ENCODE measurements at places on chromosomes 1 and 21.

DNA sequence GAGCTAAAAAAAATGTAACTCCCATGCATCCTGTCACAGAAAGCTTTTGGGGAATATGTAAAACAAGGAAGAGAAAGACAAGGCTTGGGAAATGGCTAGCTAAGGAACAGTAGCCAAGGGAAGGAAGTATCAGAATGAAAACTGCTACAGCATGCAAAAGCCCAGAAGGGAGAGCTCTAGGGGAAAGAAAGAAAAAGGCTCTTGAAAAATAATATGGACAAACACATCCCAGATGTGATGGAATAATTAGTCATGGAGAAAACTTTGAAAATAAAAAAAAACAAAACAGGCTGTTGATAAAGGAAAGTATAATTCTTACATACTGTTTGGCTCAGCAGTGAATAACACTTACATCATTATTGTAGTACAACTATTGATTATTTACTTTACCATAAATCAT is 47.9 kb upstream of the VCAM1 start:
- DNase-seq, result no peak

- DNase-seq, result peak; percentile 72
These were observed at the start of gene MCOLN3 for GRCh38 chr1:85048296-85049064. TSS of gene MCOLN3 (minus strand) at chr1:85048500. CDS start at chr1:85045360, 3,140 bp downstream.

- DNase-seq, result peak; percentile 92
These were observed 5.3 kb downstream of the HES2 start for GRCh38 chr1:6414443-6414844.

GRCh38 chr1:100353988-100354387 is 1.7 kb downstream of the CDC14A start:
- DNase-seq, result peak; percentile 92

DNA sequence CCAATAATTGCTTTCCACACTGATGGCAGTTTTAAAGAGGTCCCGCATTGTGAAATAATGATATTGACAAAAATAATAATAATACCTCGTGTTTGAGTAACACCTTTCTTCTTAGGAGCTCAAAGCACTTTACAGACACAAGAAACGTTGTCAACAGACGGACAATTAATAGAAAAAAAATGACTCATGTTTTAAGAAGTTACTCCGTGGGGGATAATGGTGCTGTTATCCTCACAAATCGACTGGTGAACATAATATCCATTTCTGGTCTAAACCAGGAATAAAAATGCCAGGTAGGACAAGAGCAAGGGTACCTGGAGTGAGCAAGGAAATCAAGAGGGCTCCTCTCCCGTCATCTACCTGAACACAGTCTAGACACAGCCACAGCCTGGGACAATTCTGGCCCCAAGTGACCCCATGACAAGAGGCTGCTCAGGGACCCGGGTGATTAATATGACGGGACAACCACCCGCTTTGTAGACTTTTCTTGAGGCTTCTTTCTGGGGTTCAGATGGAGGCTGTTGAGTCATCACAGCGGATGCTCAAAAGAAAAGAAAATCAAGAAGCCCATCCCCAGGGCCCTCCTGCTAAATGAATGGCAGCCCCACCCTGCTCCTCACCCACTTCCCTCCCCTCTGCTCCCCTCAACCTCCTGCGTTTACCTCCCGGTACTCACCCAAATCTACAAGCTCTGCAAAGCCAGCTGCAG is 146.2 kb upstream of the IRF2BP2 start:
- no peak for DNase-seq

GRCh38 chr1:22607154-22607553 is 29.3 kb upstream of the C1QA start:
- DNase-seq, result no peak

DNA sequence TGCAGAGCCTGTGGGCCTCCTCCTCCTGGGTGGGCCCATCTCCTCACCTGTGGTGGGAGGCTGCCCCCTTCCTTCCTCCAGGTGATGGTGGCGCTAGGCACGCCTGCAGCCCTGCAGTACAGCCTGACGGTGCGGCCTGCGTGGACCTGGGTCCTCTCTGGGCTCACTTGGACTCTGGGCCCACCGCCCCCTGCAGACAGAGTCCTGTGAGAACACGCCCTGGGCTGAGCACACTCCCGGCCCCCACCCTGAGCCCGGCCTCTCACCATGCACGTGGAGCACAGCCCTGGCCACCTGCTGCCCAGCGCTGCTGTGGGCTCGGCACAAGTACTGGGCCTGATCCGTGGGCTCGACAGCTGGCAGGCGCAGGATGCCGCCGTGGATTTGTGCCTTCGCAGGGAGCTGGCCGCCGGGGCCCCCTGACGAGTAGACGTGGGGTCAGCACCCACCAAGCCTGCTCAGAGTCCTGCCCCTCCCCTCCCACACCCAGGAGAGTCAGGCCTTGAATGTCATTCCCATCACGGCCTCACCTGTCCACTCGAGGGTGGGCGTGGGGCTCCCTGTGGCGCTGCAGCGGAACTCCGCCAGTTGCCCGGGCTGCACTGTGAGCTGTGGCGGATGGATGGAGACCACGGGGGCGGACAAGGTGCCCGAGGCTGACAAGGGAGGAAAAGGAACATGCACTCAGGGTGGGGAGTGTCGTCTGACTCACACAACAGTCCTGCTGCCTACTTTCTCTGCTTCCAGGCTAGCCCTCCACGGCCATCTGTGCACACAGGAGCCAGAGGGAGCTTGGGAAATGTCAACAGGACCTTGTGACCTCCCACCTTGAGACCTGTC is 43.4 kb downstream of the LDLRAD2 start:
- peak; percentile 19 for DNase-seq

DNA sequence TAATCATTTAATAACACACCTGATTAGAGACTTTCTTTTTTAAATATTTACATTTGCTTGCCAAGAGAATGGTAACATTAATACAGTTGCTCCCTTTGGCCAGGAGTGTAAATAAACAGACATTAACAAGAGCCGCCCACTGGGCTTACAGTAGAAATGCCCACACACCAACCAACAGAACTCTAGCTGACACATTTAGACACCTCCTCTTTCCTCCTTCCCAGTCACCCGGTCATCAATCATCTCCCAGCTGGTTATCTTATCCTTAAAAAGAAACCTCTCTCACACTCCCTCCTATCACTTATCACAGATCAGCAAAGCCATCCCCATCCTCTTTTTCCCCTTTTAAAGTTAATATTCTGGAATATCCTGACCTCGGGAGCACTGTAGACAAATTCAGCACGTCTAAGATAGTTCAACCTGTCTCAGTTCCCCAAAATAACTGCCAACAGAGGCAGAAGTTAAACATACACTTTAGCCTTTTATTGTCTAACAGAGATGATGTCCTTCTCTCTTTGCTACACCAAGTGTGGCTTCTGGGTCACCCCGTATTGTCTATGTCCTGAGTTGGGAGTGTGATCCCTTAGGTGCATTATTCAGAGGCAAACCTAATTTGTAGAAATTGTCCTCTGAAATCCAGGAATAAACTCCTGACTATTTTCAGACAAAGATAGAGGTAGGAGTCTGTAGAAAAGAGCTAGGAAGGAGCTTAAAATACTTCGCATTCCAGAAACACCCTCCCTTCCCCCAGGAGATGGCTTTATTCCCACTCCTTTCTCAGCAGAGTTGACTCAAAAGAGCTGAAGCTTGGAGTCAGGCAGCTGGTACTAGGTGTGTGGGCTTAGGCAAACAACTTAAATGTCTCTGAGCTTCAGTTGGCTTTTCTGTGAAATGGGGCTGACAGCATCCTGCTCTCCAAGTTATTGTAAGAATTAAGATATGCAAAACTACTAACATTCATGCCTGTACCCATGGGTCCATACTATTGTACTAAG is 8.8 kb downstream of the MYCL start:
- DNase-seq, result peak; percentile 46

DNA sequence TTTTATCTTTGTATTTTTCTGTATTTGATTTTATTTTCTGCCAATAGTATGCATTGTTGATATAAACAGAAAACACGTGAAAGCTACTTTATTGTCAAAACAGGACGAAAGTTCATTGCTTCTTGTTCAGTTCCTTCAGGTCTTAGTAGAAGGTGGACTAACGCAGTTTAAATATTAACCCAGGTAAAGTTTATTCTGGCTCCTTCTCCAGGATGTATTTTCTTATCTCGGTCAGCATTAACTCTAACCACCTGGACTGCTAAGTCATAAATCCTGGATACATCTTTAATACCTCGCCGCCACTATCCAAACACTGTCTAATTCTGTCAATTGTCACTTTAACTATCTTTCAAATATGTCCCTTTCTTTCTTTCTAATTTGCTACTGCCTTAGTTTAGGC is 5.7 kb upstream of the SOAT1 start:
- no peak for DNase-seq

GRCh38 chr1:96804648-96805047 is 83.1 kb downstream of the PTBP2 start:
- DNase-seq, result no peak

DNA sequence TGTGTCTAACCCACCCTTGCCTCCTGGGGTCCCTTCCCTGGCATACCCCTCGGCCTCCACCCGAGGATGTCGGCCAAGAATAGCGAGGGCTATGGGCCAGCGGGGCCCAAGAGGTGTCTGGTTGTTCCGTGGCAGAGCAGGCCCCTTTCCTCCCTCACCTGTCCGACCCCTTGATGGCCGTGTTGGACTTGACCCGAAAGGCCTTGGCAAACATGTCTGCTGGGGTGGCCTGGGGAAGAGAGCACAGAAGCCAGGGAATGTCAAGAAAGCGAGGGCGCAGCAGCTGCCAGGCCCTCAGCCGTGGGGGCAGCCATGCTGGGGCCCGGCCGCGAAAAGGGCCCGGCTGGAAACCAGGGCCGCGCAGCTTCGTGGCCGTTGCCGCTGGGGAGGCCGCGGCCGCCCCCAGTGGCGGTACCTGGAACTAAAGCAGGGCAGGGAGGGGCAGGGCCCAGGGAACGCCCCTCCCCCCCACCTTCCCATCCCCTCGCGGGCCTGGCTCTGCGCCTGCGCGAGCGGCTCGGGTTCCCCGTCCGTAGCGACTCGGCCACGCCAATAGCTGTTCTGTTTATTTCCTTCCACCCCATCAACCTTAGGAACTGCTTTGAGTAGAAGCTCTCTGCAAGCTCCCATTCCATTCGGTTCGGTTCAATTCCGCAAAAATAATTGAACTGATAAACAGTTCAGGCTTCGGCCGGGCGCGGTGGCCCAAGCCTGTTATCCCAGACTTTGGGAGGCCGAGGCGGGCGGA is at the start of gene EIF2D:
EIF2D (minus strand) TSS at position 337 of the 748 bp plus-strand sequence; CDS start at position 214, 123 bp downstream.
- peak; percentile 87 for DNase-seq

- DNase-seq, result no peak
These were observed 119.8 kb upstream of the ZBTB40 start for GRCh38 chr1:22331618-22332423.

DNA sequence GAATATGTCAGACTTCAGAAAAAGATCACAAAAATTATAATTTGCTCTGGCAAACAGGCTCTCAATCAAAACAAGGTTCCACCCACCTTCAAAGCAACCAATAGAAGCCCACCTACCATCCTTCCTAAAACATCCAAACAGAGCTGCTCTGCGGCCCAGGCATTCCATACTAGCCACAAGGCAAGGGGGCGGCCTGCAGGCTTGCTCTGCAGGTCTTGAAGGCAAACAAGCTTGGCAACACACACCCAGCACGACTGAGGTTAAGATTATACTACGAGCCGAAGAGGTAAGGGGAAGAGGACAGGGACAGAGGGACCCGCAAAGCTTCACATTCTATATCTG is 207.3 kb downstream of the SLC45A1 start:
- DNase-seq, result peak; percentile 39

- DNase-seq, result no peak
These were observed 192.0 kb upstream of the JUN start for GRCh38 chr1:58975888-58976287.

DNA sequence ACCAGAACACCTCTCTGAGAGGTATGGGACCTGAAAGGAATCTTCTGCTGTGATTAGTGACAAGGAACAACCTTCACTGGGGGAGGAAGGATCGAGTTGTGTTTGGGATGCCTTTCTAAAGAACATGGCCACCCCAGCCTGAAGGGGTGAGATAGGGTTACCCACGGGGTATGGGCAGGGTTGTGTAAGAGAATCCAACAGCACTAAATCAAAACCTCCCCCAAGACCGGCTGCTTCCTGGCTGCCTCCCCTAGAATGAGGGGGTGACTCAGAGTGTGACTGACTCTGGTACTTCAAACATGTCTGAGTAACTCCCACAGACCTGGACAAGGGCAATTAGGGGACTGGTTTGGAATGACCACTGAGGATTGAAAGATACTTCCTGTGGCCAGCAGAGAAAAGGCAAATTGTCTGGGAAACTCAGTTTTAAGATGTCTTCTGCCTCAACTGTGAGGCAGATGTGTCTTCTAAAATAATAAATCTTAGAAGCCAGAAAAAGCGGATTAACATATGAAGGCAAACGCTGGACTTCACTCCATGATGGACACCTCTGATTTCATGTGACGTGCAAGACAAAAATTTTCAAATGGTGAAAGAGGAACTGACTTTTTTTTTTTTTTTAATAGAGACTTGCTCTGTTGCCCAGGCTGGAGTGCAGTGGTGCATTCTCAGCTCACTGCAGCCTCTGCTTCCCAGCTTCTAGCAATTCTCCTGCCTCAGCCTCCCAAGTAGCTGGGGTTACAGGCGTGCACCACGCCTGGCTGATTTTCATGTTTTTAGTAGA is 6.7 kb upstream of the PTPN14 start:
- DNase-seq, result peak; percentile 48

- DNase-seq, result no peak
These were observed 6.3 kb downstream of the KIF21B start for GRCh38 chr1:201016943-201017827.

GRCh38 chr21:34216718-34217032 is 143.3 kb downstream of the MRPS6 start:
- DNase-seq, result no peak

DNA sequence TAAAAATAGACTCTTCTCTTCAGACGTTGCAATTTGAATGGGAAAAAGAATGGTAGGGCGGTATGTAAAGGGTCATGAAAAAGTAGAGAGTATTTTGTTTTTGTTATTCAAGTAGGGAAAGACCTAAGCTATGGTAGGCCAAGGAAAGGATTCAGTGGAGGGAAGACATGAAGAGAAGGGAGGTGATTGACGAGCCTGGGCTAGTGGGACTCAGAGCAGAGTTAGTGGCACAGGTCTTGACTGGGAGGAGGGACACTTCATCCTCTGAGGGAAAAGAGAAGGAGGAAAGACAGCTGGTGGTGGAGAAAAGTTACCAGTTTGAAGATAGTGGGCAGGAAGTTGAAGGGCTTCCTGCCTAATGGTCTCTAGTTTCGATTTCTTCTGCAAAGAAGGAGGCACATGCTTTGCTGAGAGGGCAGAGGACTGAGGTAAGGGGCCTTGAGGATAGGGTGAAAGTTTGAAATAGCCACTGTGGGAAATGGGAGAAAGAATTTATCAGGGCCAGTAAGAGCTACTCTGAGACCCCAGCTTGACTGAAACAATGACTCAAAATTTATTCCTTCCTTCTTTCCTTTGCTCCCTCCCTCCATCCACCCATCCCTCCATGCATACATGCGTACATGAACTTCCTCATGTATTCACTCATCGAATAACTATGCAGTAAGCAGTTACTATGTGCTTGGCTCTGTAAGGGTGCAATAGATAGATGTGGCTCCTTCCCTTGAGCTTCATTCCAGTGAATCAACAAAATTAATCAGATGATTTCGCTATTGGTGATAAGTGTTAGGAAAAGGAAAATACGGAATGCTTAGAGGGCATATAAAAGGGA is 4.2 kb downstream of the CD48 start:
- no peak for DNase-seq

- peak; percentile 58 for DNase-seq
These were observed 46.5 kb upstream of the RNF11 start for GRCh38 chr1:51189421-51190073.

- no peak for DNase-seq
These were observed 39.3 kb upstream of the DUSP10 start for GRCh38 chr1:221781102-221781755.

- DNase-seq, result no peak
These were observed 82.8 kb upstream of the SLC44A3 start for GRCh38 chr1:94737124-94737998.

GRCh38 chr21:46189959-46190490 is 5.8 kb upstream of the SPATC1L start:
- DNase-seq, result no peak

All from SW480 (cell line).